Osteocyte (in vitro differentiated cells): ENCODE measurements at places on chromosomes 3 and 15. TPM values are rescaled to one million over a fixed set of nuclear protein-coding genes. Genes with fewer than 3 reads are reported as not detected.

GRCh38 chr15:43239732-43240491 is 19.1 kb upstream of the EPB42 start:
- H3K4me1 ChIP-seq: no peaks in the 10 kb centered on the region
- H3K36me3 ChIP-seq: no peaks in the 10 kb centered on the region
- H3K27ac ChIP-seq: no peak overlapping the region
- DNase-seq: no peak

GRCh38 chr15:37034392-37034791 is 66.0 kb downstream of the MEIS2 start:
- DNase-seq: no peak
- peaks cover 47% of the 10 kb centered on the region for H3K4me1 ChIP-seq
- H3K4me3 ChIP-seq: no peak overlapping the region
- no peak overlapping the region for H3K27ac ChIP-seq

Gene GOLGA8H
- 0.89 and 1.3 TPM in 2 replicates for total RNA-seq

GRCh38 chr3:186915806-186916796 is 14.2 kb upstream of the ST6GAL1 start:
- no peak for DNase-seq
- no peak overlapping the region for H3K27ac ChIP-seq
- H3K27me3 ChIP-seq: peaks cover 20% of the 10 kb centered on the region
- no peaks in the 10 kb centered on the region for H3K4me1 ChIP-seq

Gene TRIM42
- total RNA-seq: not detected in 2 replicates

DNA sequence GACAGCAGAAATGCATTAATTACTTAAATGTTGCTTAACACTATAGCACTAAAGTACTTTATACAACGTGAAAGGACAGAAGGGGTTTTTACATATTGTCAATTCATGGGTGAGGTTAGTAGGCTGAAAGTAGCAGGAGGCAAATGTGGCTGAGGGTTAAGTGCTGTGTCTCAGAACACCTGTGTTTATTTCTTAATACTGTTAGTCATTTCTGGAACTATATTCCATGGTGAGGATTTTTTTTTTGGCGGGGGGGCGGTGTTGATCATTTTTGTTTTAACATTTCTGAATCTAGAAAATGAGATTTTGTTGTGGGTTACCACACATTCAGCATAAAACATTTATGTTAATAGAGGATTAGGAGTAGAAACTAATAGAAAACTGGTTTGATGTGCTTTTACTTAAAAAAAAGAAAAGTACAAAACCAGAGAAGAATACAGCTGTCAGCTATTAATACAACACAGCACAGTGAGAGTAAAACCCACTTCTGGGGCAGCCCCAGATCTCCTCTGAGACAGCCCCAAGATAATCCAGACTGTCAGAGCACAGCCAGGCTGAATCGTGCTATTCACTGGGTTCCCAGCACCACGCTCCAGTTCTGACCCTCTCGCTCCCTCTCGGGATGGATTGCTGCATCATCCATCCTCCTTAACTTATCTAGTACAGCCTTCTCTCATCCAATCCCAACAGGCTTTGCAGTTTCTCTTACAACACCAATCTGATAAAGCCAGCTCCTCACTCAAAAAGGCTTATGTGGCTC is 307.7 kb downstream of the TUSC7 start:
- no peaks in the 10 kb centered on the region for H3K36me3 ChIP-seq
- no peak overlapping the region for H3K4me3 ChIP-seq
- no peak overlapping the region for H3K27ac ChIP-seq
- H3K27me3 ChIP-seq: peaks cover 23% of the 10 kb centered on the region
- H3K4me1 ChIP-seq: peaks cover 10% of the 10 kb centered on the region

Gene ATP10A
- total RNA-seq: 71.9 and 74.2 TPM in 2 replicates

Gene NAA80
- 14.3 and 16.2 TPM in 2 replicates for total RNA-seq

DNA sequence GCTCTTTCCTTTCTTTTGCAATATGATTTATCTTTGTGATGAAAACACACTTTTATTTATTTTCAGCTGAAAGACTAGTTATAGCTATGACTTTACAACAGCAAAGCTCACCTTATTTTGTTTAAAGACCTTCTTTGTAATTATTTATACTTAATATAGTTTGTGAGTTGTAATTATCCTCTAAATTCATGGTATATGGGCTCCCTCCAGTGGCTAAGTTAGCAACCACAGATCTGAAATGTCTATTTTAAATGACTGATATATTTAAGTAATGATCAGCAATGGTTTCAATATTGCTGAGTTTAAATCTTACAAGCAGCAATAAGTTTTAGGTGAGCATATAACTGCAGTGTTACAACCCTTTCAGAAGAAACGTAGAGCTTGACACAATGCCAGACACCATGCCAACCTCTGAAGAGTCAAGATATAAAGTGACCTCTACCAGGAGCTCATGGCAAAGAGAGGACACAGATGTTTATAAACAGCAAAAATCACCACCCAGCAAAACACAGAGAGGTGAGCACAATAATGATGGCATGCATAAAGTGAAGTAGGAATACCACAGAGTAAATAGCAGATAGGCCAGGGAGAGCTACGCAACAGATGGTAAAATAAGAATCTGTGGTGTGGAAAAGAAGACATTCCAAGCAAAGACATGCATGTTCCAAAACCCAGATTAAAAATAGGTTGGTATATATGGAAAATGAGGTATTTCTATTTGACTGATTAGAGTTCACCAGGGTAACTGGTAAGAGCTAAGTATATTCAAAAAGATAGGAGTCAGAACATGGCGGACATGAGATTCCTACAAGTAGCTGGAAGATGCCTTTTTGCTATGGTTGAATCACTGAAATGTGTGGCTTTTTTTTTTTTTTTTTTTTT is 143.7 kb upstream of the ZNF385D start:
- H3K27ac ChIP-seq: no peak overlapping the region
- no peak for DNase-seq
- no peaks in the 10 kb centered on the region for H3K4me1 ChIP-seq

Gene ATP13A5
- not detected in 2 replicates for total RNA-seq
